ENCODE measurements at places on chromosomes 1 and 21.

DNA sequence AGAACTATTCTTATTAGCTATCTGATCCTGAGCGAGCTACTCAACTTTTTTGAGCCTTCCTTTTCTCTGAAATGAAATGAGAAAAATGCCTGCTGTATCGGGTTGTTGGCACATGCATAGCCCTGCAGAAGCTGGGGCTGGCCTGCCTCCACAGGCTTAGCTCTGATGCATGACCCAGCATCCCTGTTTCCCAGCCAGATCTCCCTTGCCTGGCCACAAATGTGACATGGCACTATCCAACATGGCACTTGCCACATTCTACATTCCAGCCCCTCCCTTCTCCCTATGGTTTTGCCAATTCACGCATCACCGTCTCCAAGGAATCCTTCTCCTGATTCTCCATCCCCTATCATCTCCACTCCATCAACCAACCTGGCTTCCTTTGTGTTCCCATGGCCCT lies 13.8 kb downstream of the RNU5D-1 start:
- no peak for DNase-seq

GRCh38 chr1:23779826-23780371 lies 1.7 kb downstream of the PITHD1 start:
- DNase-seq, result no peak

DNA sequence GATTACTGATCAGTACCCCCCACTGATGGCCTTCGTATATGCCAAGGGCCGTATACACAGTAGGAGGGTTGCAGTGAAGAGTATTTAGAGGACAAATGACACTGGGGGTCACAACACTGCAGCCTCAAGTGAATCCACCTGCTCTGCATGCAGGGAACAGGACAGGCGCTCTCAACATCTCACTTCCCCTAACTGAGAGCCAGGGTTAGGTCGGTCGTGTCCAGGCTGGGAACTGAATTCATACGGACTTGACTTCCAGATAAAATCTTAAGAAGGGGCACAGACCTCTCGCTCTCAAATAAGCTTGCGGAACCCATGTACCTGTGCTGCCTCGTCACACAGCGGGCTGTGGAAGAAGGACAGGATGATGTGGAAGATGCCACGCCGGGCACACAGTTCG lies 22.8 kb downstream of the MRAP start:
- no peak for DNase-seq

DNA sequence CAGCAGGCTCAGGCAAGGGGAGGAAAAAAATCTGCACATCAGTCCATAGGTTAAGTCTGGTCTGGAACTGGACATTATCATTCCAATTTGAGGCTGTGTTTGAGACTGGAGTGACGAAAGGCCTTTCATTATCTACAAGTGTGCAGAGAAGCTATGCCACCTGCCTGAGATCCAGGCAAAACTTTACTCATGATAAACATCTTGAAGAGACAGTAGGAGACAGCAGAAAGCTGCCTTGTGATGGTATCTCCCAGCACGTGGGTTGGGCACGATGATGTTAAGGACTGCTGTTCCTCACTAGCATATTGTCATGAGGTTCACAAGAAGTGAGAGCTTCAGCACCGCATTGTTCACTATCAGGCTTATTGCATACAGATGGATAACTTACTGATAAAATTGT lies 126.4 kb downstream of the PLXNA2 start:
- no peak for DNase-seq

DNA sequence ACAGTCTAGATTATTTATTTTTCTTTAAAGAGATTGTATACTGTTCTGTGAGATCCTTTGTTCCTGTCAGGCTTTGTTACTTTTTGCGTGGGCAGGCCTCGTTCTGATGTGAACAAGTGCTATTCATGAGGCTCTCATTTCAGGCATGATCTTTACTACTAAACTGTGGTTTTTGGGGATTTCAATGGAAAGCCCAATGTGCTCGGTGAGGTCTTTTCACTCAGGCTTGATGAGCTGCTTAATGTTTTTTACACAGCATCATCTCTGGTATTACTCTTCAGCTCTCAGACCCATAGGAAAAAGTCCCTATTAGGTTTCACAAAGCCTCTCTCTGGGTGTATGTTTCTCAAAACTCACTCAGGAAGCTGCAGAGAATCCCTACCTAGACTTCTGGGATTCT lies 419.4 kb downstream of the GPATCH2 start:
- no peak for DNase-seq

GRCh38 chr1:225458222-225458631 lies 30.4 kb upstream of the LBR start:
- DNase-seq, result no peak

GRCh38 chr1:15273274-15273673 lies 26.3 kb downstream of the FHAD1 start:
- no peak for DNase-seq

DNA sequence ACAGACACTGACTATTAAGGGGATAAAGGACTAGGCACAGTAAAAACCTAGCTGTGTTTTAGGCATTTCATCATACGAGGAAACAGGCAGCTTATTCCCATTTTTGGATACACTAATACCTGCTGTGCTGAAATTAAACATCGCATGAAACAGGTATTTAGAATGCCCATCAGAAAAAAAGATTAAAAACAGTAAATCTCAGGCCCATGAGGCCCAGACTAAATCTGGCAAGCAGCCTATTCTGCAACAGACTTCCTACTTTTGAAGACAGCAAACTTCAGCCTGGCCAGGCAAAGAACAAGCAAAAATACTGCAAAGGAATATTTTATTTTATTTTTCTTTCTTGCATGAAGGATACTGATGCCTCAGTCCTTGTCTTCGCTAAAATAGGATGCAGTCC lies 240.2 kb downstream of the LMO4 start:
- no peak for DNase-seq

- DNase-seq, result no peak
Observed at GRCh38 chr1:167249702-167250101, 29.0 kb downstream of the POU2F1 start.

- DNase-seq, result peak; percentile 7
Observed at GRCh38 chr1:188599313-188599712, 1770.6 kb downstream of the PLA2G4A start.

DNA sequence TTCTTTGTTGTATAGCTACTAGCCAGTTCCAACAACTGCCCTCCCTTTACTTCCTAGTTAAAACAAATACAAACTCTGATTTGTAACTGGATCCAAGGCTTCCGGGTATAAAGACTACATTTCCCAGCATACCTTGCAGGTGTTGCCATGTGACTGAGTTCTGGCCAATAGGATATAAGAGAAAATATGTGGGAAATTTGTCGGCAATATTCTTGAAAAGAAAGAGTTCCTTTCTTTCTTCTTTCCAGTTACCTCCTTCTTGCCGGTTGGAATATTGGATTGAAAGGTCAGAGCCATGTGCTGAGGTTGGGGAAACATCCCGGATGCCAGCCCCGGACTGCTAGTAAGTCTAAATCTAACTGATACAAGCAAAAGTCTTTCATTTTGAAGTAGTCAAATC lies 23.0 kb upstream of the ZBTB40 start:
- DNase-seq, result peak; percentile 55

- no peak for DNase-seq
Observed at GRCh38 chr1:231786126-231786525, 159.5 kb downstream of the DISC1 start.

DNA sequence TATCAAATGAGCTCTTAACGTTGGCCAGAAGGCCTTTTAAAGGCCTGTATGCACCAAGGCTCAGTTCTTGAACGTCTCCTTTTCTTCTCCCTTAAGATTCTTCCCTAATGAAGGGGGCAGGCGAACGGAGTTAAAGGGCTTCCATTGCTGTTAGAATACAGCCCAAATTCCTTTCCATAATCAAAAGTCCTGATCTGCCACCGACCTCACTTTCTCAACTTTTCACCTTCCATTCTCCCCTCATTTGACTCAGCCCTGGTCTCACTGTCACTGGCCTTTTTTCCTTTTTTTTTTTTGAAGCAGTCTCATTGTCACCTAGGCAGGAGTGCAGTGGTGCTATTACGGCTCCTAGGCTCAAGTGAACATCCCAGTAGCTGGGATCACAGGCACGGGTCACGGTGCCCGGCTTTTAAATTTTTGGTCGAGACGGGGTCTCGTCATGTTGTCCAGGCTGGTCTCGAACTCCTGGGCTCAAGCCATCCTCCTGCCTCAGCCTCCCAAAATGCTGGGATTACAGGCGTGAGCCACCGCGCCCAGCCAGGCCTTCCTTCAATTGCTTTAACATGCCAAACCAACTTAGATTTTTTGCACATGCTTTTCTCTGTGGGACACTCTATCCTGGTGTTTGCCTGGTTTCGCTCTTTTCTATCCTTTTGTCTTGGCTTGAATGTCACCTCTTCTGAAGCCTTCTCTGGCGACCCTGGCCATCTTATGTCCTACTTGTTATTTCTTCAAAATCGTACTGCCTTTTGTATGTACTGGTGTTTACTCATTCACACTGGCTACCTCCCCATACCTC lies 612 bp upstream of the CMPK1 start:
- peak; percentile 11 for DNase-seq

GRCh38 chr1:212867192-212867591 lies 9.1 kb downstream of the FLVCR1 start:
- no peak for DNase-seq

- peak; percentile 40 for DNase-seq
Observed at GRCh38 chr1:91885213-91885715, 687 bp downstream of the TGFBR3 start.

GRCh38 chr21:34548781-34549376 lies 36.9 kb upstream of the KCNE1 start:
- DNase-seq, result no peak

GRCh38 chr1:202270871-202271326 lies 70.8 kb downstream of the UBE2T start:
- DNase-seq, result peak; percentile 30

DNA sequence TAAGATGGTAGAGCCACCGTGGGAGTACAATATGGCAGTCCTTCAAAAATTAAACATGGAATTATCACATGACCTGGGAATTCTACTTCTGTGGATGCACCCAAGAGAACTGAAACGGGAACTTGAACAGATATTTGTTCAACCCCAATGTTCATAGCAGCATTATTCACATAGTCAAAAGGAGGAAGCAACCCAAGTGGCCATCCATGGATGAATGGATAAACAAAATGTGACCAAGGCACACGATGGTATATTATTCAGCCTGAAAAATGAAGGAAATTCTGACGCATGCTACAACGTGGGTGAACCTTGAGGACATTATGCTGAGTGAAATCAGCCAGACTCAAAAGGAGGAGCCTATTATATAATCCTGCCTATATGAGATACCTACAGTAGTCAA lies 22.8 kb upstream of the LAPTM5 start:
- DNase-seq, result no peak

GRCh38 chr1:24790490-24790889 lies 45.2 kb downstream of the CLIC4 start:
- DNase-seq, result no peak

DNA sequence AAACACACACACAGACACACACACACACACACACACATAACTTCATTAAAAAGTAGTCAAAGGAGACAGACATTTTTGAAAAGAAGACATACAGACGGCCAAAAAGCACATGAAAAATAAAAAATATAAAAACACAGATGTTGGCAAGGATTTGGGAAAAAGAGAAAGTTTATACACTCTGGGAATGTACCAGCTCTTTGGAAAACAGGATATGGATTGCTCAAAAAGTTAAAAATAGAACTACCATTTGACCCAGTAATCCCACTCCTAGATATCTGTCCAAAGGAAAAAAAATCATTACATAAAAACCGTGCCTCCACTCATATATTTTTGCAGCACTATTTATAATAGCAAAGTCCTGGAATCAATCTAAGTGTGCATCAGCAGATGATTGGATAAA lies 128.4 kb upstream of the C21orf91 start:
- no peak for DNase-seq

DNA sequence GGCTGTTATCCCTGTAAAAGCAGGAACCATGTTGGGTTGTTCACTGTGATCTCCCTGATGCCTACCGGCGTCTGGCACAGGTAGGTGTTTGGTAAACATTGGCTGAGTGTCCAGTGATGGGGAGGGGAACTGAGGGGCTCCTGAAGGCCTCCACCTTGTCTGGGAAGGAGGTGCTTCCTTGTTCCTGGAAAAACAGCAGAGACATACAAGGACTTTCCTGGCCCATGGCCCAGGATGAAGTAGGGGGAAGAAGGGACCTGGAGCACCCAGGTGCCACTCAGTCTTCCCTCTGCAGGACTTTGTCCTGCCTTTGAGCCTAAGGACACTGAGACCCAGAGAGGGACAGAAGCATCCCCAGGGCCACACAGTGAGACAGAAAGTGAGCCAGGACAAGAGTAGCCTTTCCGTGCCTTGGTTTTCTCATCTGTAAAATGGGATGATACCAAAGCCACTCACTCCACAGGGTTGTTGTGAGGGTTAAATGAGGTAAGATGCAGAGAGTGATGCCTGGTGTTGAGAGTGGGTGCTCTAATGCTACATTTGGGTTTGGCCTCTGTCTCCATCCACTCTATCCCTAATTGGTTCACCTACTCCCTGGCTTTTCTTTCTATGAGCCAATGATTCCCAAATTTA lies 6.1 kb upstream of the HEYL start:
- DNase-seq, result no peak

GRCh38 chr1:24955161-24955560 lies 25.1 kb upstream of the RUNX3 start:
- no peak for DNase-seq

DNA sequence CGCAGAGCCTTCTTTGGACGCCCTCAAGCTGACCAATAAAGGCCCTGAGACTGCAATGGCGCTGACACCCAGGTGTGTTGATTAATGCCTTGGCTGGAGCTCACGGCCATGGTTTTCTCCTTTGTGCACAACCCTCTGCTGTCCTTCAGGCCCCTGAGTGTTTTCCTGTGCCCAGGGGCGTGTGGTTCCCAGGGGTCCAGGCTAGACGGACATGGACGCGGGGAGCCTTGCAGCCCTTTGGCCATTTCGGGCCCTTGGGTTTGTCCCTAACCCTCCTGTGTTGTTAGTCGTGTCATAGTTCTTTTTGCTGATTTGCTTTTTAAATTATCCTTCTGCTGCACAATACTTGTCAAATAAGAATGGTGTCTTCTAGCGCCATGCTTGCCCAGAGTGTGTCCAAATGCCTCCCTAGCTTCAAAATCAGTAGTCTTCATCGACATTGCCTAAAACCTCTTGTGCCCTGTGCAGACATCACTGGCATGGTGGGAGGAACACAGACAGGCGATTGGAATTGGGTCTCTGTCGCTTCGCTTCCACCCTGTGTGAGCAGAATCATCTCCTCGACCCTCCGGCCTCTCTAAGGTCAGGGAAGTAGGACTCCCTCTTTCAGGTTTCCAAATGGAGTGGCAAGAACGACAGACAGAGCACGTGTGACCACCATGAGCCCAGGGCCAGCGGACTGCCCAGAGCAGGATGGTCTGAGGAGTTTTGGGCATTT lies 1.9 kb downstream of the KRTAP10-4 start:
- no peak for DNase-seq

- DNase-seq, result peak; percentile 65
Observed at GRCh38 chr1:94093396-94093795, 27.6 kb downstream of the ABCA4 start.

GRCh38 chr1:172185211-172185610 lies 235.3 kb upstream of the C1orf105 start:
- DNase-seq, result no peak

GRCh38 chr21:42237577-42237976 lies 18.6 kb downstream of the ABCG1 start:
- no peak for DNase-seq

GRCh38 chr1:98480271-98480670 lies 181.2 kb upstream of the SNX7 start:
- DNase-seq, result no peak

- no peak for DNase-seq
Observed at GRCh38 chr1:5835179-5835562, 157.1 kb downstream of the NPHP4 start.

All from neural progenitor cell (in vitro differentiated cells).